Activated CD4-positive, alpha-beta T cell treated with anti-CD3 and anti-CD28 coated beads, Interleukin-2, amount 50 U/mL, for 48 hours (primary cell): ENCODE measurements at places on chromosomes 12 and 14.

GRCh38 chr12:88844426-88844825 is 264.2 kb upstream of the KITLG start:
- DNase-seq, result no peak

DNA sequence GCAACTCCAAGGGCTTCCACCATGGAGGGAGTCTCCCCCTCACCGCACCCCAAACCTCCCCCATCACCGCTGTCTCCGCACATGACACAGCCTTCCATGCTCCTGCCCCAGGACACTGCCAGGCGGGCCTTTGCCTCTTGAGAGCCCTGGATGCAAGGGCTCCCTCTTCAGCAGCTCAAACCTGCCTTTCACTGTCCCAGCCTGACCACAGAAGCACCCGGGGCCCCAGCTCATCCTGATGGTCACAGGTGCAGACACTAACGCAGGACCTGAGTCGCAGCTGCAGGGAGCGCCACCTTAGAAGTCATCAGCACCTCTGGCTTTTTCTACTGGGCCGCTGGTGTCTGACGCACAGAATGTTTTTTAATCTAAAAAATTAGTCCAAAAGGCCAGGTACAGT is 54.0 kb downstream of the SYNE3 start:
- no peak for DNase-seq

GRCh38 chr14:98103705-98104104 is 1168.3 kb downstream of the BCL11B start:
- no peak for DNase-seq

- no peak for DNase-seq
Measured at GRCh38 chr12:92257261-92257660, 111.6 kb upstream of the BTG1 start.

- DNase-seq, result no peak
Measured at GRCh38 chr12:16389594-16389993, 42.1 kb downstream of the MGST1 start.

DNA sequence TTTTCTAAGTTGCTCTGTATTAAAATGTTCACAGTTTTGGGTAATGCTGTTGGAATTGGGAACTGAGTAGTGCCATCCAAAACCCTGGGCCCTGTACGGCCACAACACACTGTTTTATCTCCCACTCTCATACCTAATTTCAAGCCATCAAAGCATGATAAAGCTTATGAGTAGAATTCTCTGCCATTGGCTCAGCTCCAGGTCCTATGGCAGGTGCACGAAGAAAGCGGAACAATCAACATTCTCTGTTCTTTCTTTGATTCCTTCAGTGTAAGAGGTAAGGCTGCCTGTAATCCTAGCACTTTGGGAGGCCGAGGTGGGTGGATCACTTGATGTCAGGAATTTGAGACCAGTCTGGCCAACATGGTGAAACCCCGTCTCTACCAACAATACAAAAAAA is 394.9 kb downstream of the CCDC91 start:
- no peak for DNase-seq

- no peak for DNase-seq
Measured at GRCh38 chr12:113130457-113131135, 5.0 kb downstream of the RASAL1 start.

- peak; percentile 82 for DNase-seq
Measured at GRCh38 chr12:53205747-53206419, 1.2 kb downstream of the ITGB7 start.

GRCh38 chr14:64191756-64192155 is 102.4 kb downstream of the ESR2 start:
- DNase-seq, result no peak

DNA sequence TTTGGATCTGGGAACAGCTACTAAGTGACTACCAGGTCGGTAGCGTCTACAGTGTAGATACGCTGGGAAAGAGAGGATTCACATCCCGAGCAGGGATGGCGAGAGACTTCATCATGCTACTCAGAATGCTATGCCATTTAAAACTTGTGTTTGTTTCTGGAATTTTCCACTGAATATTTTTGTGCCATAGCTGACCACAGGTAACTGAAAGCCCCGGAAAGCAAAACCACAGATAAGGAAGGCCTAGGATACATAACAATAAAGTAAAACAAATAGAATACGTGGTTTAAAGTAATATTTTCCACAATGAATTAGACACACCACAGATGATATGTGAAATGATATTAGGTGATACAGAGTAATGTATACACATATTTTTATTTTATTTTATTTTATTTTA is 7.9 kb upstream of the HCAR1 start:
- no peak for DNase-seq

- peak; percentile 4 for DNase-seq
Measured at GRCh38 chr14:32710731-32711680, 227.7 kb upstream of the NPAS3 start.

GRCh38 chr14:26255213-26255612 is 342.6 kb downstream of the NOVA1 start:
- DNase-seq, result no peak

GRCh38 chr12:123928274-123928865 is 44.3 kb downstream of the CCDC92 start:
- no peak for DNase-seq

GRCh38 chr14:72932893-72933292 is 6.6 kb downstream of the DCAF4 start:
- no peak for DNase-seq

DNA sequence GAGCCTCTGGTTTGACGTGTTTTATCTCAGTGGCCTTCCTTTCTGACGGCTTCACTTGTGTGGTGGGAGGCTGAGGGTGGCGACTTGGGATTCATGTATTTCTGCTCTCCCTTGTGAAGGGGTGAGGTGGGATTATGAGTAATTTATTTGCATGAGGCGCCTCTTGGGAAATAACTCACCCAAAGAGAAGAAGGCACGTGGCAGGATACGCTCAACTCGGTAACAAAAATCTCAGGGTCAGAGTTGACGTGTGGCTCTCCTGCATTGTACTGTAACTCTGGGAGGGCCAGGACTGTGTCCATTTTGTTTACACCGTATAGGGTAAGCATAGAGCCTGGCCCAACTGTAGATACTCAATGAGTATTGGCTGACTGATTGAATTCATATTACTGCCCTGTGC is 14.6 kb upstream of the C1S start:
- DNase-seq, result no peak

DNA sequence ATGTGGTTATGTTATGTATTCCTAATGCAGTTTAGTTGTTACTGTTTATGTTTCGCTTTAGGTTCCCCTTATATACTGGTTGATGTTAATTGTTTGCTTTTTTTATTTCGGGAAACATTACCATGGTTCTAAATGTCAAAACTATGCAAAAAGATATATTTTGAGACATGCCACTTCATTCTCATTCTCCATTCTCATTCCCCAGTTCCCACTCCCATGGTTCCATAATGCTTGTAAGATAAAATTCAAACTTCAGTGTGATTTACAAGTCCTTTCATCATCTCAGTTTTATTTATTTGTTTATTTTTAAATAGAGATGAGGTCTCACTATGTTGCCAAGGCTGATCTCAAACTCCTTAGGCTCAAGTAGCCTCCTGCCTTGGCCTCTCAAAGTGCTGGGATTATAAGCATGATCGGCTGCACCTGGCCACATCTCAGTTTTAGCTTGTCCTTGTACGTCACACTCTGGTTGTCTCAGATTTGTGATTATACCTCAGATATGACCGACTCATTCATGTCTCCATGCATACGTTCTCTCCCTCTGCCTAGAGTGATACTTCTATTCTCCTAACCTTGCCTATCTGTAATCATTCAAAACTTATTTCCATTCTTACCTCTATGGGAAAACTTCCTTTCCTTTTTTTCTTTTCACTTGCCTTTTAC is 407.8 kb upstream of the RGS6 start:
- no peak for DNase-seq

- no peak for DNase-seq
Measured at GRCh38 chr12:6373022-6373787, 2.2 kb downstream of the SCNN1A start.

DNA sequence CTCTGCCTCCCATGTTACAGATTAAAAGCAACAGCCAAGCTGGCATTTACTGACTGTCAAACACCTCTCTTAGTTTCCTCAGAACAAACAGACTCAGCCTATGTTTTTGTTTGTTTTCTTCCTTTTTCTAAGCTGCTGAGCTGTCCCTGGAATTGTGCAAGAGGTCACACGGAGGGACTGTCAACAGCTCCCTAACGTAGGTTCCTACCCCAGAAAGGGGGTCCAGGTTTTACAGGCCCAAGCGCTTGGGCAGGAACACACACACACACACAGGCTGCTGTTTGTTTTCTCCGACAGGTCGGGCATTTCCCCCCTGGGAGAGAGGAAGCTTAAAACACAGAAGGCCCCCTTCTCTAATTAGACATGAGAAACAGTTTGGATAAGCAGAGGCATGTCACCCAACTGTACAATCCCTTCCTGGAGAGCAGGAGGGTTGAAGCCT is 739.6 kb upstream of the TBX3 start:
- DNase-seq, result no peak
